ENCODE measurements at places on chromosomes 16 and 17. TPM values are rescaled to one million over a fixed set of nuclear protein-coding genes. Genes with fewer than 3 reads are reported as not detected.

GRCh38 chr16:50276801-50277555 lies 10.6 kb downstream of the ADCY7 start:
- H3K27me3 ChIP-seq: no peaks in the 10 kb centered on the region
- H3K27ac ChIP-seq: no peak overlapping the region
- DNase-seq: no peak
- H3K4me3 ChIP-seq: no peak overlapping the region

GRCh38 chr17:76420356-76421043 lies 32.5 kb downstream of the UBE2O start:
- DNase-seq: no peak
- H3K27me3 ChIP-seq: no peaks in the 10 kb centered on the region
- H3K36me3 ChIP-seq: no peaks in the 10 kb centered on the region
- no peak overlapping the region for H3K27ac ChIP-seq
- H3K4me3 ChIP-seq: no peak overlapping the region

GRCh38 chr17:36879027-36879426 lies 58.2 kb upstream of the LHX1 start:
- no peaks in the 10 kb centered on the region for H3K36me3 ChIP-seq
- H3K27ac ChIP-seq: no peak overlapping the region
- DNase-seq: no peak
- no peaks in the 10 kb centered on the region for H3K4me1 ChIP-seq
- peaks cover 2% of the 10 kb centered on the region for H3K27me3 ChIP-seq

DNA sequence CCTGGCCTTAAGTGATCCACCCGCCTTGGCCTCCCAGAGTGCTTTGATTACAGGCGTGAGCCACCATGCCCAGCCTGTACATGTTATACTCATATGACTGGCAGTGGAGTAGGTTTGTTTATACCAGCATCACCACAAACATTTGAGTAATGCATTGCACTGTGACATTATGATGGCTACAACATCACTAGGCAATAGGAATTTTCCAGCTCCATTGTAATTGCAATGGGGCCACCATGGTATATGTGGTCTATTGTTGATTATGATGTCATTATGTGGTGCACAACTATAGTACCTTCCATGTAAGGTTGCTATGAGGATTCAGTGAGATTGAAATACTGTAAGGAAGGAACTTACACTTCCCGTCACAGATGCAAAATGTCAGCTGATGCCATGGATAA lies 168.9 kb downstream of the COPRS start:
- peaks cover 4% of the 10 kb centered on the region for H3K4me1 ChIP-seq
- no peak for DNase-seq
- H3K27ac ChIP-seq: no peak overlapping the region
- H3K36me3 ChIP-seq: no peaks in the 10 kb centered on the region
- no peaks in the 10 kb centered on the region for H3K27me3 ChIP-seq

DNA sequence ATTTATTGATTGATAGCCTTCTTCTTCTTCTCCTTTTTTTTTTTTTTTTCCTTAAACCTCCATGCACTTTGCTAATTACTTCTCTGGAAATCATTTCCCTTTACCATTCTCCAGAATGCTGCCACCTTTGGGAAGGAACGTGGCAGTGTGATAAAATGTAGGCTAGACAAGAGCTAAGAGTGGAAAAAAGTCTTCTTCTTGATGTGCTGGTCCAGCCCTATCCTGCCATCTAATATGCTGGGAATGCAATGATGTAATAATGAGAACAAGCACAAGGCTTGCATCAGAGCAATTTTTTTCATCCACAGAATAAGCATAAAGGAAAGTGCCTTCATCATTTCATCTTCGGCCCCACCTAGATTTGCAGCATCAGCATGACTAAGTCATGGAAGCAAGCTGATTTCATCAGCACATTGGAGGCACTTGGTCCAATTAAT lies 128.7 kb upstream of the ZFHX3 start:
- DNase-seq: no peak
- no peak overlapping the region for H3K27ac ChIP-seq
- H3K36me3 ChIP-seq: no peaks in the 10 kb centered on the region
- peaks cover 4% of the 10 kb centered on the region for H3K4me1 ChIP-seq

DNA sequence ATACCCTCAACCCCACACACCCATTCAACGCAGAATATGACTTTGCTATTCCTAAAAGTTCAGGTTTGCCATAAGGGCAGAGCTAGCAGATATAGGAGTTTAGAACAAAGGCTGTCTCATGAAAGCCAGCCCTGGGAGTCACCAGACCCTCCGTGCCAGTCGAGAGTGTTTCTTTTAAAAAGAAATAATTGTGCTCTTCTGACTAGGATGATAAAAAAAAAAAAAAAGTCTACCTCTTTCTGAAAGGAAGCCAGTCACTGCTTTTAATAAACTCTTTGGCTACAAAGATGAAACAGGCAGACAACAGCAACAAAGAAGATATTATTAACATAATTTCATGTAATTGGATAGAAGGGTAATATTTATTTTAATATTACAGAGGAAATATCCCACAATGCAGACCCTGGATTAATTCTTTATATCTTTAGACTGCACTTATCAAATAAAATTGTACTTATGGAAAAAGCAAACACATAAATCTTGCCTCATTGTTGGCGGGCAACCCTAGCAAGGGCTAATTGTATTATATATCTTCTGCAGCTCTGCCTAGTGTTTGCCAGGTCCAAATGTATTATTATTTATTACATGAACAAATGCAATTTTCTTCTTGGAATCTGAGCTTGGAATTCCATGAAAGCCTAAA lies 277.5 kb upstream of the DYNLRB2 start:
- H3K4me1 ChIP-seq: no peaks in the 10 kb centered on the region
- no peaks in the 10 kb centered on the region for H3K36me3 ChIP-seq
- no peak for DNase-seq
- no peak overlapping the region for H3K27ac ChIP-seq
- H3K4me3 ChIP-seq: no peak overlapping the region

DNA sequence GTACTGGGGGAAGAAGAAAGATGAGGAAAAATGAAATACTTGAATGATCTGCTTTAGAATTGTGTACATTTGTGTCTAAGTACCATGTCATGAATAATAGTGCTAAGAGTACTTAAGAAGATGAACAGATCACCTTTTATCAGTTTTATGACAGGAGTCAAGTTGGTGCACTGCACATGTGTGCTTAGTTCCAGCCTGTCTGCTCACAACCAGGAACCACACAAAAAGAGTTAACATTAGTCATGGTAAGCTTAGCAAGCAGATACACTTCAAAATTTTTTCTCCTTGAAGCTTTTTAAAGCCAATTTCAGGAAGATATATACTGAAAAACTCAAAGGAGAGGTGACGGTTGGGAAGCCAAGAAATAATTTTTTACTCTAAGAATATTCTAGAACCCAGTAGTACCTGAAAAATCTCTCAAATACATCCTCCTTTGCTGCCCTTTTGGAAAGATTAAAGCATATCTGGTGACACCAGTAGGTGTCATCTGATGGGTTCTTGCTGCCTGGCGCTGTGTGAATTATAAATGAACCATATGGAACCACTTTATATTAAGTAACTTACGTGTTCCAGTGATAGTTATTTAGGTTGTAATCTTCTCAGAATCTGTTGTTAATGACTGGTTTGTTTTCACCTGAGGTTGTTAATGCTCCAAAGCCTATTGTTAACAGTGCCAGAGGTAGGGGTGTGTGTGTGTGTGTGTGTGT lies 93.4 kb downstream of the MSI2 start:
- H3K36me3 ChIP-seq: no peaks in the 10 kb centered on the region
- no peak overlapping the region for H3K4me3 ChIP-seq
- H3K27ac ChIP-seq: no peak overlapping the region
- no peak for DNase-seq
- H3K27me3 ChIP-seq: no peaks in the 10 kb centered on the region

- no peaks in the 10 kb centered on the region for H3K27me3 ChIP-seq
- H3K27ac ChIP-seq: no peak overlapping the region
- no peaks in the 10 kb centered on the region for H3K4me1 ChIP-seq
Measured at GRCh38 chr16:11395008-11395948, 50.0 kb downstream of the RMI2 start.

DNA sequence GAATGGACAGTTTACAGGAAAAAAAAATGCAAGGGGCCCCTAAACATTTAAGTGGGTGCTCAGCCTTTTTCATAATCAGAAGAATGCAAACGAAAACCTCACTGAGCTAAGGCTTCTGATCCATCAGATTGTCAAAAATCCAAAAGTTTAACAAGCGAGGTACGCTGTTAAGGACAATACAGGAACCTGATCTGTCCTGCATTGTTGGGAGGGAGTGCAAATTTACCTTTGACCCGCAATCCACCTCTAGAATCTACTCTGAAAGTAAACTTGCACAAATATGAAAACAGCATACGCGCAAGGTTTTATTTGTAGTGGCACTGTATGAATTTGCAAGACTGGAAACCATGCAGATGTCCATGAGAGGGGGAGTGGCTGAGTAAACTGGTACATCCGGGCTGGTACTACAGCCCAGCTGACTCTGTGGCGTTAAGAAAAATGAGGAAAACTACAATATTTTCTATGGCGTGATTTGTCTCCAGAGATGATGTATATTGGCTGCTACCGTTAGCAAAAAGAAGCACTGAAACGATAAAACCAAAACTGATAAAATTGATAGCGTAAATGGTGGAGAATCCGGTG lies 28.8 kb upstream of the ST6GALNAC1 start:
- H3K27ac ChIP-seq: peak overlapping the region; percentile 77
- peak overlapping the region; percentile 41 for H3K4me3 ChIP-seq
- H3K4me1 ChIP-seq: no peaks in the 10 kb centered on the region

GRCh38 chr17:77667478-77667877 lies 291.0 kb upstream of the TNRC6C start:
- no peak for DNase-seq
- H3K27me3 ChIP-seq: no peaks in the 10 kb centered on the region
- H3K36me3 ChIP-seq: no peaks in the 10 kb centered on the region

DNA sequence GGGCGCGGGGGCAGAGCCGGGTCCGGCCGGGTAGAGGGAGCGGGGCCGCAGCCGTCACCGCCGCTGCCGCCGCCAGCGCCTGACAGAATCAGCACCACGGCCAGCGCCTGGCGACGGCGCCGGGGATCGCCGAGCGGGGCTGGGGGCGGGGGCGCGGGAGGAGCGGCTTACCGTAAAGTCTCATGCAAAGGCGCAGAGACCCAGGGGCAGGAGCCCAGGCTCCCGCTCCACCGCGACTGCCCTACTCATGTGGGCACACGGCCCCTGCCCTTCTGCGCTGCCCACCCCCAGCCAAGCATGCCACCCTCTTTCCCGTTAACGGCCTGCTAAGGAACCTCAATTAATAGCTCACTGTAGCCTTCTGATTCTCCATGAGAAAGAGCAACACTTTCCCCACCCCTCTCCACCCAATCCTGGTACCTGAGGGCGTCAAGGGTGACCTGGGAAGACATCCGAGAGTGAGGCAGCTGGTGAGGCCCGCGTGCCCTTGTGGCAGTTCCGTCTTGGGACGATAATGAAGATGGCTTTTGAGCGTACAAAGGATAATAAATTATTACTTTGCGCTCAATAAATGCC lies at the start of gene SEZ6:
Gene SEZ6, minus strand, starts transcription at position 98 of the 576 bp plus-strand sequence. CDS start 164 bp downstream, outside the sequence.
- no peaks in the 10 kb centered on the region for H3K36me3 ChIP-seq
- peak within 1 kb of the TSS; percentile 12 for H3K4me3 ChIP-seq
- H3K27ac ChIP-seq: no peak within 1 kb of the TSS
- H3K4me1 ChIP-seq: peaks cover 4% of the 10 kb centered on the region

GRCh38 chr17:66920435-66920834 lies 44.1 kb upstream of the CACNG4 start:
- H3K27me3 ChIP-seq: no peaks in the 10 kb centered on the region
- H3K4me3 ChIP-seq: no peak overlapping the region
- H3K4me1 ChIP-seq: no peaks in the 10 kb centered on the region

DNA sequence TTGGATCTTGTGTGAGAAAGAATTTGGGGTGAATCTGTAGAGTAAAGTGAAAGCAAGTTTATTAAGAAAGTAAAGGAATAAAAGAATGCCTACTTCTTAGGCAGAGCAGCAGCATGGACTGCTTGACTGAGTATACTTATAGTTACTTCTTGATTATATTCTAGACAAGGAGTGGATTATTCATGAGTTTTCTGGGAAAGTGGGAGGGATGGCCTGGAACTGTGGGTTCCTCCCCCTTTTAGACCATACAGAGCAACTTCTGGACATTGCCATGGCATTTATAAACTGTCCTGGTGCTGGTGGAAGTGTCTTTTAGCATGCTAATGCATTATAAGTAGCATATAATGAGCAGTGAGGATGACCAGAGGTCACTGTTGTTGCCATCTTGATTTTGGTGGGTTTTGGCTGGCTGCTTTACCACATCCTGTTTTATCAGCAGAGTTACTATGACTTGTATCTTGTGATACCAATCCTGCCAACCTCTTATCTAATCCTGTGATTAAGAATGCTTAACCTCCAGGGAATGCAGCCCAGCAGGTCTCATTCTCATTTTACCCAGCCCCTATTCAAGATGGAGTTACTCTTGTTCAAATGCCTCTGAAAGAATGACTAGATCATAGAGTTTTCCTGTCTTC lies 58.7 kb downstream of the HSD17B2 start:
- H3K4me1 ChIP-seq: no peaks in the 10 kb centered on the region
- no peak for DNase-seq
- no peaks in the 10 kb centered on the region for H3K27me3 ChIP-seq
- no peak overlapping the region for H3K27ac ChIP-seq

DNA sequence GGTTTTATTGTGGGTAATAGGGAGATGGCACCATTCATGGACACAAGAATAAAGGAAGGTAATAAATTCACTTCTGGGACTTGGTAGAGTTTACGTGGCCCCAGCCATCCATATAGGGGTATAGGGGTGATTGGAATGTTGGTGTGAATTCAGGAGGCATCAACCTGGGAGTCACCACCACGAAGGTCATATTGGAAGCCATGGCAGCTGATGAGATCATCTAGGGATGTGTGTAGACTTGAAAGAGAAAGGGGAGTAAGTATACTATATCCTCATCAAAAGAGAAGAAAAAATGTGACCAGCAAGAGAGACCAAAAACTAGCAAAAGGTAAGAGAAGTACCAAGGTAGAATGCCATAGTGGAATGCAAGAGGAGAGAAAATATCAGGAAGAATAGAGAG lies 26.6 kb upstream of the GINS3 start:
- H3K27ac ChIP-seq: no peak overlapping the region
- H3K27me3 ChIP-seq: no peaks in the 10 kb centered on the region
- no peak for DNase-seq
- no peaks in the 10 kb centered on the region for H3K36me3 ChIP-seq
- no peak overlapping the region for H3K4me3 ChIP-seq

DNA sequence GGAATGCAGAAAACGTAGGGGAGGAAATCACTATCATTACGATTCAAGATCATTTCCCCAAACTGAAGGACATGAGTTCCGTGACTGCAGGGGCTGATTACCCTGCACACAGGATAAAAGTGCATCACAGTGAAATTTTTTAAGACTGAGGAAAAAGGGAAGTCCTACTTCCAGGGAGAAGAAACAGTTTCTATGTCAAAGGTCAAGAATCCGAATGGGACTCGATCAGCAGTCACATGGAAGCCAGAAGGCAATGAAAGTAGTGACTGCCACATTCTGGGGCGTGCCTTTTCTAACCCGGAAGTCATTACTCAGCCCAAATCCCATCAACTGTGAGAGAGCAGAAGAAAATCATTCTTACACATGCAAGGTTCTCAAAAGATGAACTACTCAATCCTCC lies 12.1 kb downstream of the ZZEF1 start:
- H3K4me1 ChIP-seq: no peaks in the 10 kb centered on the region
- no peak for DNase-seq
- no peak overlapping the region for H3K27ac ChIP-seq
- no peaks in the 10 kb centered on the region for H3K36me3 ChIP-seq
- H3K27me3 ChIP-seq: no peaks in the 10 kb centered on the region
- H3K4me3 ChIP-seq: no peak overlapping the region

- no peak overlapping the region for H3K4me3 ChIP-seq
- H3K4me1 ChIP-seq: no peaks in the 10 kb centered on the region
- no peaks in the 10 kb centered on the region for H3K36me3 ChIP-seq
- no peak for DNase-seq
- H3K27me3 ChIP-seq: peaks cover 37% of the 10 kb centered on the region
Measured at GRCh38 chr17:39598047-39598481, 9.7 kb downstream of the NEUROD2 start.

The RNU2-1 gene
- not detected for total RNA-seq

The KCNG4 gene
- not detected for total RNA-seq

The AANAT gene
- total RNA-seq: not detected

The MPHOSPH6 gene
- total RNA-seq: 23.8 TPM

The KRTAP4-4 gene
- total RNA-seq: not detected

The IRF8 gene
- 21.2 TPM for total RNA-seq

The GNAO1 gene
- total RNA-seq: 23.6 TPM

Data from prostate gland (tissue), 2 donors.